ENCODE measurements at places on chromosomes 16 and 17.

DNA sequence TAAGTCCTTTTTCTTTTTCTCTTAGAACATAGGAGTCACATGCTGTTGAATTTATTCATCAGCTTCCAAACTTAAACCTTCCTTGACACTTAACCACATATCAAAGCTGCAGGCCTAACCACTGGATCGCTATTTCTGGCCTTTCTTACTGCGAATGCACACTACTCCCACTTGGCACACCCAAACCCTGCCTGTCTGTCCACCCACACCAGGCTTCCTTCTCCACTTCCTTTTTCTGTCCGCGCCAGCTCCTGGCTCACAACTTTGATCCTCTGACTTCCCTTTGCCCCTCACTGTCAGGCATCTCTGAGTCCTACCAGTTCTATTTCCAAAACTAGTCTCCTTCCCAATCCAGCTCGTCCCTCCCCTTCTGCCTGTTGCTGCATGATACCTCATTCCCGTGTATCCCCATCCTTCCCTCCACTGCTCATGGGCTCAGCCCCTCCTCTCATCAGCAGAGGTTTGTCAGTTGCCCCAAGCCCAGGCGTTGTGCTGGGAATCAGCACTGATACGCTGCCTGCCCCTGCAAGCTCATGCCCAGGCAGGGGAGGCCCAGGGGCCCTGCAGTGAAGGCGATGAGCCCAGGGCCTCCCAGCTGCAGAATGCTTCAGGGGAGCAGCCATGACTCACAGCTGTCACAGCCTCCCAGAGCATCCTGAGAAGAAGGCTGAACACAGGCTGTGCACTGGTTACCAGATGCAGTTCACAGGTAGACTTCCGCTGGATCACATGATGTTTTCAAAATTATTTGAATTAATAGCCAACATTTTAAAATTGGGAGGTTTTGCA is 179.8 kb downstream of the KATNIP start:
- no peak for DNase-seq

- DNase-seq: no peak
Measured at GRCh38 chr17:1762233-1762900, 507 bp downstream of the SERPINF1 start.

DNA sequence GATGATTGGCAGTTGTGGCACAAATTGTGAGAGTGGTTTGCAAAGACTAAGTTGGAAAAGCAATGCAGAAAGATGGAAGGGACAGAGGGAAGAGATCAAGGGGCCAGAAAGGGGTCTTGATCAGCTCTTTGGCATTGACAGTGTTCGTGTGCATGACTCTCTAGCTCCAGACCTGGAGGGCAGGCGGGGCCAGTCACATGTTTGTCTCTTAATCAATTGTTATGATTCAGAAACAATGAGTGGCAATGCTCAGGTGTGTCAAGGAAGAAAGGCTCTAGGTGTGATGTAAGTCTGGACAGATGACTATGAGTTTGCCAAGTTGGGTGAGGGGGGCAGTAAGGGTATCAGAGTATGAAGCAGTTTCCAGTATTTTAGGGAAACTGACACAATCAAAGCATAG is 32.1 kb downstream of the WSB1 start:
- no peak for DNase-seq

DNA sequence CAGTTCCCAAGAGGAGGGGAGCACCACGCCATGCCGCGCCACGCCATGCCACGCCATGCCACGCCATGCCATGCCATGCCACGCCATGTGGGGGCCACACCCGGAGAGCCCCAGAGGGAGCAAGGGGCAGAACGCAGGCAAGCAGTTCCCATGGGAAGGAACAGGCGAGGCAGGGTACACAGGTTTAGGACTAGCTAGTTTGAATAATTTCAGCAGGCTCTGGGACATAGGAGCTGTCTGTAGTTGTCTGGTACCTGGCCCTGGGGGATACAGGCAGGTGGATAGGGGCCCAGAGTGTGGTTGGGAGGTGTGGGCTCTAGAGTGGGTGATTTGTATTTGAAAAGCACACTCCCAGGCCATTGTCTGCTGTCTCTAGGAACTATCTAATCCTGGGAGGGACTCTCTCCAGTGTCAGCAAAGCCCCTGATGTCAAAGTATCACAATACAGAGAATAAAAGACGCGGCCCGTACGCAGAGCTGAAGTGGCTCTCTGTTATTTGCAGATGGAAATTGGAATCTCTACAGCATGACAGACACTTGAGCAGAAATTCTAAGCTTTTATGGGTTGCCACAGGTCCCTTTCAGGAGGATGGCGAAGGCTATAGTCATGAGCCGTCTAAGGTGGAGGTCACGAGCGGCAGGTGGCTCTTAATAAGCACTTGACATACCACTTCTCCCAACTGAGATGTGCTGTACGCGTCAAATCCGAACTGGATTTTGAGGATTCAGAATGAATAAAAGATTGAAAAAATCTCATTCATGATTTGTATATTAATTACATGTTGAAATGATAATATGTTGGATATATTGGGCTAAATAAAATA is 220.8 kb upstream of the TNRC6C start:
- DNase-seq: no peak

GRCh38 chr17:16988749-16989229 is 16.9 kb upstream of the TNFRSF13B start:
- no peak for DNase-seq

All from CD4-positive, CD25-positive, alpha-beta regulatory T cell (primary cell).